Activated CD8-positive, alpha-beta memory T cell treated with anti-CD3 and anti-CD28 coated beads, Interleukin-2, amount 10 ng/mL, durations not matched to agents 7 days and 5 days (primary cell): ENCODE measurements at places on chromosomes 5 and 9.

DNA sequence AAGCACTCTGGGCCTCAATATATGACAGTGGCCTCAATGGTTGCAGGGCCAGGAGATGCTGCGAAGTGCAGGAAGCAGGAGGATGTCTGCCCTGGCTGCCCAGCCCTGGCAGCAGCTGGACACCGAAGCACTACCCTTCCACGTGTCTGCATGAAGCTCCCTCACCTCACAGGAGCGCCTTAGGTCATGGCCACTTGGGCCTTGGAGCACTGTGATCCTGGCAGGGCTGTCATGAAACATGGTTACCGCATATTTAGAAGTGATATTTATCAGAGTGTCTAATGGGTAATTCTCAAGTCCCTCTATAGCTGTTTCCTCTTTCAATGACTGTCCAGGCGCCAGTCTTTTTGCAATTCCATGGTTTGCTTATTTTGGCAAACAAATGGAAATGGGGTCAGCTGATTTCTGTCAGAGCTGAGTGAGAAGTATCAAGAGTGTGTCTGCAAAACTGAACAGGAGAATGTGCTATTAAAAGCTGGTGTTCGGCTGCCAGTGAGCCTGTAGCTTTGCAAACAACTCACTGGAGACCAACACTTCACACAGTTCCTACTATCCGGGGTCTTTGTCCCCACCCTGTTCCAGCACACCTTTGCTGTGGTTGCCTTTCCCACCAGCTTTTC, 285.9 kb downstream of the KIF4B start:
- DNase-seq, result no peak

- no peak for DNase-seq
Observed at GRCh38 chr5:135543001-135543484, 7.3 kb upstream of the NEUROG1 start.

GRCh38 chr5:112711436-112711835, 26.2 kb upstream of the APC start:
- no peak for DNase-seq

DNA sequence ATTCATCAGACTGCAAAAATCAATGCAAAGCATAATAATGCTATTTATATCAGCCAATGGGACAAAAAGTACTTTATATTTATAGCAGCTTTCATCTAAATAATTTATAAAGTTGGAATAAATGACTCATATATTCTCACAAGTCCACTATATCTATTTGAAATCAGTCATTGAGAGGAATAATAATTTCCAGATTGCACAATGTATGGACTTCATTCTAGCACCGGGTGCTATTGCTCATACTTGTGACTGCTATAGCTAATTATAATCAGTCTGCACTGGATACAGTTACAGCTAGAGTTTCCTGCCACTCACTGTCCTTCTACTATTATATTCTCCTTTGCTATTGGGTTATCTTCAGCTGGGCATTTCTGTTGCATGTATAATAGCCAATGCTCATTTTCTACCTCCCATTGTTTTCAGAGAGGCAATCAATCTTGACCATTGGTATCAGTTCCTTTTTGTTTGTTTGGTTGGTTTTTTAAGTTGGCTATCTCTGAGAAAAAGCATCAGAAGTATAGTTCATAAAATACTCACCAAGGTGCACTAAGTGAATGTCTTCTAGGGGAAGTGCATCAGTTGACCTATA, 1.9 kb downstream of the CDH18 start:
- no peak for DNase-seq

DNA sequence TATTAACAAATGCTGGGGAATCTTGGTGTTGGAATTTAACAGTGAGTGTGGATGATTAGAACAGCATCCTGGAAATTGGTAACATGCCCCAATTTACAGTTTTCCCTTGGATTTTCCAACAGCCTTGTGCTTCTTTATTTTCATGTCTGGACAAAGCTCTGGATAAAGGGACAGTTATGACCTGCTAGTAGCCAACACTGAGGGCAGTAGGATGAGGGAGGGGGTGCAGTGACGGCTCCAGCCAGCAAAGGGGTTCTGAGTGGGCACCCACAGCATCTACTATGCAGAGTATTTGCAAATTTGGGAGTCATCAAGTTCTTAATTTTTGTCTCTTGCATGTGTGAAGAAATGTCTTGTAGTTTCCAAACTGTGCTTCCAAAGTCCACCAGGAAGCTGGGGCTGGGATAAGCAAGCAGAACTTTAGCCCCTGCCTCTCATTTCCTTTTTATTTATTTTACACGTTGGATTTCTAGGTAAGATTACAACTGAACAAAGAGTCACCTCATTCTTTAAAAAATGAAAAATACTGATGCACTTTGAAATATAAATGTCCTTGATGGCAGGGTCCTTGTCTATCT, 63.0 kb upstream of the SELENOP start:
- DNase-seq, result no peak

GRCh38 chr9:136377341-136378169, 4.1 kb upstream of the CARD9 start:
- DNase-seq, result no peak

DNA sequence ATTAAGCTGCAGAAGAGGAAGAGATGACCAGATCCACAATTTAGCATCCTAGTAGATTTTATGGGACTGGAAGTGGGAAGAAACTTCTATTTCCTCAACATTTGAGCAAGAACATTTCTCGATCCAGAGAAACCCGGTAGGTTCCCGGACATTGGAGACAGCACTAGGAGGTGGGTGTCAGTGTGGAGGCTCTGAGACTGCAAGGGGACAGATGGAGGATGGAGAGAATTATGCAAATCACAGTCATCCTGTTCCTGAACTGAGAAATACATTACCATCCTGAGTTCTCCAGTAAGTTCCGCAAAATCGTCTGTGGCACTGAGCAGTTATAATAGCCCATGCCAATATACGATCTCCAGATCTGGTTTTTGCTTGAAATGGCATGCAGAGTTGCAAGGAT, 25.6 kb downstream of the GLDC start:
- DNase-seq, result no peak

GRCh38 chr5:139877129-139877597, 81.6 kb downstream of the PSD2 start:
- DNase-seq, result no peak

DNA sequence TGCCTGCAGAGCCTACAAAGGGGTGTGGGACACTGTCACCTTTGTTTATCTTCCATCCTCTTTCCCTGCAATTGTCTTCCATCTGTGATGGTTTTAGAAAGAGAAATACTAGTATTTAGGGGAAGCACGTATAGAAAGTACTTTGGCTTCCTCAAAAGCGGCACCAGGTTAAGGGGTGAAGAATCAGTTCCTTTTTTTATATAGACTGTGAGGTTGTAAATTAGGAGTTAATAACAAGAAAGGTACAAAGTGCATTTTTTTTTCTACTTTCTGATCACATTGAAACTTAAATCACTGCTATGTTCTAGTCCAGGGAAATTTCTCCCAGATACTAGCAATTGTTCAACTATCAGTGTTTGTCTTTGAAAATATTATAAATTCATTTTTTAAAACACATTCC, 219.3 kb downstream of the CEMIP2 start:
- no peak for DNase-seq

DNA sequence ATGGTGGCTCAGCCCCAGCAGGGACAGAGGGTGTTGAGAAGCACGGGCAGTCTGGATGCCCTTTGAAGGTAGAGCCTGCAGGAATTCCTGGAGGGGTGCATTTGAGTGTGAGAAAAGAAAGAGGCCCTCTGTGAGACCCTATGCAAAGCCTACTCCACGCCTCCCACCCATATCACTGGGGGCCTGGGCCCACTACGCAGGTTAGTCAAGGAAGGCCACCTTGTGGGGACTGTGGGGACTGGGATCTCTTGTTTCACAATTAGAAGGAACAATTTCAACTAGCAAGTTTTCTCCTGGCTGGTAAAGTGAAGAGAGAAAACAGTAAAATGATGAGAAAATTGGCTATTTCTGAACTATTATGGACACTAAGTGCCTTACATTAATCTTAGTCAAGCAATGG, 486.2 kb upstream of the DAP start:
- no peak for DNase-seq

- no peak for DNase-seq
Observed at GRCh38 chr5:13003457-13003856, 941.0 kb downstream of the DNAH5 start.

- no peak for DNase-seq
Observed at GRCh38 chr9:91187965-91188344, 173.8 kb downstream of the AUH start.

GRCh38 chr9:74940600-74940999, 12.1 kb downstream of the C9orf40 start:
- DNase-seq, result no peak

- DNase-seq, result no peak
Observed at GRCh38 chr5:137716337-137716736, 19.6 kb downstream of the KLHL3 start.

DNA sequence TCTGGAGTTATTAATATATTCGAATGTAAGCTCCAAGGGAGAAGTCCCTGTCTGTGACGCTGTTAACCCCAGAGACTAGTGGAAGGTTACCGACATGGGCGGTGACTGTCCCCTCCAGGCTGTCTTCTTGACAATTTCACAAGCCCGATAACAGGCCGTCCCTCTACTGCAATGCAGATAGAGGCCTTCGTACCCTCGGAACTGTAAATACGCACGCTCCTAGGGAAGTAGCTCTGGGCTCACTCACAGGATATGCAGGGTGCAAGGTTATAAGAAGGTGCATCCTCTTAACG, 680 bp upstream of the RFK start:
- peak; percentile 80 for DNase-seq

DNA sequence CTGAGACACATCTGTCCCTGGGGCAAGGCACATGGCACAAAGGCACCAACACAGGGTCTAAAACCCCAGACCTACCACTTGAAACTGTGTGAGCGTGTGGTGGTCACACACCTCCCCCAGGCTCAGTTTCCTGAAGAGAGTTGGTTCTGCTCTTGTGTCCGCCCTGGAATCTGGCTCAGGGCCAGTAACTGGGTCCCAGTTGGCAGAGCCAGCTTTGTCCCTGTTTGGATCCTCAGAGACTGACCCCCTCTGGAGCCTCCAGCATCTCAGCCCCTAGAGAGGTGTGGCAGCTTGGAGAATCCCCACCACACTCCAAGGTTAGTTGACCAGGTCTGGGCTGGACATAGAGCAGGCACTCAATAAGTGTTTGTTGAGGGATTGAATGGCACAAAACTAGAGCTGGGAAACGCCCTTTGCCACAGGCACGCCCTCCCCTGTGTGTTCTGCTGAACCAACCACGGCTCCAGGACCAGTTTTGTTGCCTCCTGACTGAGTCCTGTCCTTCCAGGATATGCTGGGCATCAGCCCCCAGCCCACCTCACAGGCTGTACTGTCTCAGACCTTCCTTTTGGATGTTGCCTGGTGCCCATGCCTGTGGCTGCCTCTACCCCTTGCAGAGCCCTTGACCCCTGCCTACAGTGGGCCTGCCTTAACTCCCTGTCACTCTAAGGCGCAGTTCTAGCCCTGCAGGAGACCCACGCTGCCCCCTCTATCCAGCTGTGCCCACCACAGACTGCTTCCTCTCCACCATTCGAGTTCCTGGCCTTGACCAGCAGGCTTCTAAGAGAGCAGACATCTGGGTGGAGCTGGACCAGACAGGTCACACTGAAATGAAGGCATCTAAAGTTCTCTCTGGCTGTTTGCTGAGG, 3.8 kb upstream of the PDLIM4 start:
- no peak for DNase-seq

DNA sequence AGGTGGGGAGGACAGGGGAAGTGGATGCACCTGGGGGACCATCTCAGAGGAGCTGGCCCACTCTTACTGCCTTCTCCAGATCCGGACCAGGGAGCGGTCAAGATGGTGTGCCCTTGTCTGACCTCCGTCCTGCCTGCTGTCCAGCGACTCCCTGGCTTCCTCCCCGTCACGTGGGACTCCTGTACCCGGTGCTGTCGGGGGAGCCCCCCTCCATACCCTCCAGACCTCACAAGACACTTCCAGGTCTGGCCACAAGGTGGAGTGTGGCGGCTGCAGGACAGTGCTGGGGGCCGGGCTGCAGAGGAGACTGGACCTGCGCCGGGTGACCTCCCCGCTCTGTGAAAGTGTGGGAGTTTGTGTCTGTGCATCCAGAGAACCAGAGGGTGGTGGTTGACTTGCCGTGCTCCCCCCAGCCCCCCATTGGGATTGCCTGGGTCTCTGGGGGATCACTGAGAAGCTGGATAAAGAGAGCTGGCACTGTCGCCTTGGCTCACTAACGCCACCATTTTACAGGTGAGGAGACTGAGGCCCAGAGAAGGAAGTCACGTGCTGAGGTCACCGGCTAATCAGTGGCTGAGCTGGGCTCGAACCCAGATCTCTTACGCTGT, 1.9 kb upstream of the CRB2 start:
- peak; percentile 75 for DNase-seq

- DNase-seq, result no peak
Observed at GRCh38 chr9:37413311-37413710, 9.2 kb upstream of the GRHPR start.

DNA sequence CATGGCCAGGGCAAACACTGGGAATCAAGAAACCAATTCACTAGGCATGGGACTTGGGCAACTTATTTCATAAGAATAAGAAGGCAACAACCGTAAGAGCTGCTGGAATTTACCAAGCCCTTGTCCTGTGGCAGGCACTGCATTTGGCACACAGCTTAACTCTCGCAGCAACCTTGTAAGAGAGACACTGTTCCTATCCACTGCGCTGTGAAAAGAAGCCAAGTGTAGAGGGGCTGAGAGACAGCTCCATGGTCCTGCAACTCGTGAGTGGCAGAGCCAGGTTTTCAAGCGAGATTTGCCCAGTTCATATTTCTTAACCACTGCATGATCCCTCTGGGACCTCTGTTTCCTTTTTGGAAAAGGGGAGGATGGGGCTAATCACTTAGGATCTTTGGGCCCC, 129.3 kb upstream of the STC2 start:
- DNase-seq, result no peak

DNA sequence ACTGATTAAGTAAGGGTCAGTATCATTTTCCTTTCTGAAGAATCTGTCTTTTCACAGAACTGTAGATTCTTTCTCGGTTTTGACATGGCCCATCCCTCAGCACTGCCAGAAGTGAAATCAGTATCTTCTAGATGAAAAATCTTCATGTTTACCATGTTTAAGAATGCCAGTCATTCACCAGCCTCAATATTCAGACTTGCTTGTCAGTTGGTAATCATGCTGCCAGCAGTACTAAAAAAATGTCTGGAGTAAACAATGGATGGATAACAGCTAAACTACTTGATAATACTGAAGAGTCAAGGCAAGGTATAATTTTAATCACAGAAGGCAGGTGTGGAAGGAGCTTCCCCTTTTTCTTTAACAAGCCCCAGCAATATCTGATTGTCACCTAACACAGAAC, 306.8 kb upstream of the DMAC1 start:
- DNase-seq, result no peak

GRCh38 chr9:129225815-129226214, 47.8 kb upstream of the IER5L start:
- peak; percentile 88 for DNase-seq
